Effector memory CD8-positive, alpha-beta T cell (primary cell): ENCODE measurements at places on chromosomes 16 and 17.

GRCh38 chr16:83807327-83807709 lies 460 bp upstream of the HSBP1 start:
- DNase-seq: no peak

DNA sequence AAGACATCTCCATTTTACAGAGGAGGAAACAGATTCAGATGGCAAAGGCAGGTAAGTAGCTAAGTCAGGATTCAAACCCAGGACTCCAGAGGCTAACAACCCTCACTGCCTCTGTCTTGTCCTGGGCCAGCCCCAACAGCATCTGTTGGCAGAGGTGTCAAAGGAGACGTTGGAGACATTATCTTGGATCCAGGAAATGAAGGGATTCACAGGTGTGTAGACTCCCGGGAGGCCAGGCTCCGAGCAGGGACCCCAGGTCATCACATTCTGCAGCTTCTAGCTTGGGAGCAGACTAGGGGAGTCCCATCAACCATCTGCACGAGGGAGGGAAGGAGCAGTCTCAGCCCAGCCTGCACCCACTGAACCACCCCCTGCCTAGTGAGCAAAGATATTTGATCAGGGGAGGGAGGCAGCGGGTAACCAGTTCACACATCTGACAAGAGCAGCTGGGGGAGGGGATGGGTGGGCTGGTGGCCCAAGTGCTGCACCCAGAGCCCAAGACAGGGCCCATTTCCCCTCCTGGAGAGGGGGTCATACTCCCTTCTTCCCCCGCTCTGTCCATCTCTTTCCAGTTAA lies 1.0 kb upstream of the B9D1 start:
- DNase-seq: no peak

- no peak for DNase-seq
Observed at GRCh38 chr17:81923302-81924260, 4.0 kb downstream of the MAFG start.

DNA sequence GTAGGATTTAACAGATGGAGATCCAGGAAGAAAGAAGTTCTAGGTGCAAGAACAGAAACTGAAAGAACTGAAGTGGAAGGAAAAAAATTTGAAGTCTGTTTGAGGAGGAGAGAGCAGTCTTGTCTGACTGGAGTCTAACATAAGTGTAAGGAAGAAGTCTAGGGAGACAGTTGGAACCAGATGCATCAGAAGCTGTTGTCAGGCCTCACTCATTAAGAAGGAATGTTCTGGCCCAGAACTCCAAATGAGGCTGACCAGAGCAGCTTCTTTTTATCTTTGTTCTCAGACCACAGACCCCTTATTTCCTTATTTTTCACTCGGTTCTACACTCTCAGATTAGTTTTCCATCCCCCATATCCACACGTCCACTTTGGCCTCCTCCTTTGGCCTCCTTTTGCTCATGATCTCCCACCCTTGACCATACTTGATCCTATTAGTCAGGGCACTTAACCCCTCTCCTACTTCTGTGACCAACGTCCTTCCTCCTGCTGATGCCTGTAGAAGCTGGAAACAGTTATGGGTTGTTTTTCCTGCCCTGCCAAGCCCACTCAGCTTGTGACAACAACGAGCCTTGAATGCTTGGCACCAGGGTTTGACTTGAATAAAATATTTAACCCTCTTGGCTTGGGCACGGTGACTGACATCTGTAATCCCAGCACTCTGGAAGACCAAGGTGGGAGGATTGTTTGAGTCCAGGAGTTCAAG lies 7.0 kb upstream of the MYH2 start:
- DNase-seq: no peak

- DNase-seq: no peak
Observed at GRCh38 chr16:27599606-27600005, 49.7 kb downstream of the KATNIP start.

DNA sequence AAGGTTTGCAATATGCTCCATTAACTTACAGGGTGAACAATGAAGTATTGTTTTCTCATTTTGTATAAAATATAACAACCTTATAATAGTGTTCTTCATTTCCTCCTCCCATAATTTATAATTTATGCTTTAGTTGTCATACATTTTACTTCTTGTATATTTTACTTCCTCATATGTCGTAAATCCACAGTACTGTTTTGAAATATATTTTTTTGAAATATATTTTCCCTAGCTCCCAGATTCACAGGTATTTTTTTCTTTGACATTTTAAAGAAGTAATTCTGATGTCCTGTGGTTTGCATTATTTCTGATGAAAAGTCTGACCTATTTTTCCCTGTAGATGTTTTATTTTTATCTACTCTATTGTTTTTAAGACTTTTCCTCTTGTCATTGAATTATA lies 52.7 kb downstream of the VMP1 start:
- no peak for DNase-seq

GRCh38 chr17:45261577-45262515 lies at the start of gene SPATA32:
TSS of gene SPATA32 (minus strand) at chr17:45262094. CDS start at chr17:45262016, 78 bp downstream.
- DNase-seq: peak; percentile 62

DNA sequence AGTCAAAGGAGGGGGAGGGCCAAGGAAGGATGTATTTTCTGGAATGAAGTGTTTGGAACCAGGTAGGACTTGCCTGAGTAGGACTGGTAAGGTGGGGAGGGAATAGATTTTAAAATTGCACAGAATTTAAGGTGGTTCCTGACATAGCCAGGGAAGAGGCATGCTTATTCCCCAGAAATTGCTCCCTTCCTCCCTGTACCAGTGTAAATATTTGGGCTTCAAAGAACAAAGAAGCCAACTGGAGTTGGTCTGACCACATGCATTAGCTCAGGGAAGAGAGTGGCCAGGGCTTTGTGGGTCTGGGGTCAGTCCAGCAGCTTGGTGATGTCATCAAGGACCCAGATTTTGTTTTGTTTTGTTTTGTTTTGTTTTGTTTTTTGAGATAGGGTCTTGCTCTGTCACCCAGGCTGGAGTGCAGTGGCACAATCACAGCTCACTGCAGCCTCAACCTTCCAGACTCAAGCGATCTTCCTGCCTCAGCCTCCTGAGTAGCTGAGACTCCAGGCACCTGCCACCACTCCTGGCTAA lies 9.3 kb upstream of the MRTFB start:
- DNase-seq: no peak

GRCh38 chr16:4663777-4664465 lies 29.4 kb upstream of the NUDT16L1 start:
- DNase-seq: no peak

- no peak for DNase-seq
Observed at GRCh38 chr17:8019166-8019565, 16.8 kb downstream of the GUCY2D start.

DNA sequence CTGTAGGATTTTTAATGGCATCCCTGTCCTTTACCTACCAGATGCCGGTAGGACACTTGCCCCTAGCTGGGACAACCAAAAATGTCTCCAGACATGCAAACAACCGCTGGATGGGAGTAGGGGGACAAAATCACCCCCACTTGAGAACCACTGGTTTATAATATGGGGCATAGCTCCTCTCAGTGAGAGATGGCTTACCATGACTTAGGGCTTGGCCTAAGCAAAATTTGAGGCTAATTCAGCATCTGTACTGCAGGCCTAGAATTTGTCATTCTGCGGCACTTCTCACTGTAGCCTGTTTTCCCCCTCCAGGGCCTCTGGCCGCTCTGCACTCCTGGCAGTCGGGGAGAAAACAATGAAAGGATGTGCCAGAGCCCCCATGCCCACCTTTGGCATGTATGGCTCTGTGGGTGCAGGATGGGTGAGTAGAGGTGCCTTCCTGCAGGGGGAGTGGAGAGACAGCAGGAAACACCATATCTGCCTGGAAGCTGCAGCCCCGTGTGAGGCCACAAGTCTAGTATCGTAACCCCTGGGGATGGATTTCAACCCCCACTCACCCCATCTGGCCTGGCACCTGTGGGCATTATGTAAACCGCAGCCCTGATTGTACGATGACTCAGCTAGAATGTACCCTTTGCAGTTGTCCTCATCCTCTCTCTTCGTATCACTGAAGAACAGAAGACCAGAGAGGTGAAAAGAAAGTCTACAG lies 268.1 kb downstream of the SOX9 start:
- DNase-seq: no peak

- DNase-seq: no peak
Observed at GRCh38 chr17:77763023-77763422, 195.5 kb upstream of the TNRC6C start.
